ENCODE measurements at places on chromosomes 1 and 21.

DNA sequence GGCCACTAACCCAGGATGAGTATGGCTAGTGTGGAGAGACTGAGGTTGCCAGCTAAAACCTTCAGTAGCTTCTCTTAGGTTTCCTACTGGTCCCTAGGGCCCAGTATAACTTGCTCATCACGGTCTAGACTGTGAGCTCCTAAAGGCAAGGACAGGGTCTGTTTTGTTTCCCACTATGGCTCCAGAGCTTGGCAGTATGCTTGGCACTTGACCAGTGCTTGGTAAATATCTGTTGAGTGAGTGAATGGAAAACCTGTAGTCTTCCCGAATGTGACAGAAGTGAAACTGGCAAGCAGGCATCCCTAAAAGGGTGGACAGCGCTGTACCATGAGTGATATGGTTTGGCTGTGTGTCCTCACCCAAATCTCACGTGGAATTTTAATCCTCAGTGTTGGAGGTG is 13.1 kb upstream of the PARS2 start:
- DNase-seq: no peak

GRCh38 chr1:179298952-179299351 is 5.4 kb downstream of the SOAT1 start:
- no peak for DNase-seq

GRCh38 chr1:107532318-107532717 is 391.5 kb downstream of the NTNG1 start:
- peak; percentile 33 for DNase-seq

DNA sequence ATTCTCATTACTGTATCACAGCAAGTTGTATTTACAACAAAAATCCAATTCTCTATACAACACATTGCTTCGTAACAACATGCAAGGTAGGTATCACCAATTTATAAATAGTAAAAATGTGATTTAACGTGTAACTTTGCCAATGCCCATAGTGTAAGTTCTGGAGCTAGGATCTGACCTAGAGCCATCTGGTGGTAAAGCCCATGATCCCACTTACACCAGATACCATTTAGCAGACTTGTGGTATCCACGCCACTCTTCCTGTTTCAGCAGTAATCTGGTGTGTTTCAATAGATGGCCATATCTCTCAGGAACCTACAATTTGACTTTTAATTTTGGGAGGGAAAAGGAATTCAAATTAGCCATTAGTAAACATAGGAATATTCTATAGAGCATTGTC is 10.2 kb downstream of the SETSIP start:
- no peak for DNase-seq

DNA sequence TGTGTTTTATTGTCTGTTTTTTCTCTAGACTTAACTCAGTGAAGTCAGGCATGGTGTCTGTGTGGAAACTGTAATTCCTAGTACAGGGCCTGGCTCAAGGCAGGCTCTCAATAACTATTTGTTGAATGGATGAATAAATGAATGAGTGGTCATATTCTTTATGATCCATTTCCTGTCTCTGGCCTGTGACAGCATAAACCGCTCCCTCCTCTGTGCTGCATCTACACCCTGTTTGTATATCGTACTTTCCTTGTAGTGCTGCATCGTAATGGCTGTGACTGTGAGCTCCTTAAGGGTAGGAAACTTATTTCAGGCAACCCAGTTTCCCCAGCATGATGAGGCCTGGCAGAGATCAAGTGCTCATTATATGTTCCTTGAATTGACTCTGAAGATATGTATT is 337.5 kb upstream of the USP24 start:
- DNase-seq: no peak

DNA sequence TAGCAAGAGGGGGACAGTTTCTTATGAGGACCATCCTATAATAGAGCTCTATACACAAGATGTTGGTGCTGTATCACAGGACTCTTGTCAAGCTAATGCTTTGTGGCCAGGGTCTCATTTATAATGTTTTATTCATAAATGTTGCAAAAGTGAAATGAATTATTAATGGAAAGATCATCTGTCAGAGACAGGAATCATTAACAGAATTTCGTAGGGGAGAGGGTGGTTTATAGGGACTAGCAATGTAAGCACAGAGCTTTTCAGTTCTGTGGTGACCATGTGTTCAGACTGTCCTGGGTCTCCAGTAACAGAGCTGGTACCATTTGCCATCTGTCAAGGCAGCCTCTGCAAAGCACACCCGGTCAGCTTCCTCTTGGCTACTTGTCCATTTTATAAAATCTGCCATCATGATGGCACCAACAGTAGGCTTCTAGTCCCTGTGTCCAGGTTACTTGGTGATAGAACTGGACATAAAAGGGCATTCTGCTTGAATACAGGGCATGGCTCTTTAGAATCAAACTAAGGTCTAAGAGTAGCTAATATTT is 36.2 kb downstream of the LPAR3 start:
- no peak for DNase-seq

DNA sequence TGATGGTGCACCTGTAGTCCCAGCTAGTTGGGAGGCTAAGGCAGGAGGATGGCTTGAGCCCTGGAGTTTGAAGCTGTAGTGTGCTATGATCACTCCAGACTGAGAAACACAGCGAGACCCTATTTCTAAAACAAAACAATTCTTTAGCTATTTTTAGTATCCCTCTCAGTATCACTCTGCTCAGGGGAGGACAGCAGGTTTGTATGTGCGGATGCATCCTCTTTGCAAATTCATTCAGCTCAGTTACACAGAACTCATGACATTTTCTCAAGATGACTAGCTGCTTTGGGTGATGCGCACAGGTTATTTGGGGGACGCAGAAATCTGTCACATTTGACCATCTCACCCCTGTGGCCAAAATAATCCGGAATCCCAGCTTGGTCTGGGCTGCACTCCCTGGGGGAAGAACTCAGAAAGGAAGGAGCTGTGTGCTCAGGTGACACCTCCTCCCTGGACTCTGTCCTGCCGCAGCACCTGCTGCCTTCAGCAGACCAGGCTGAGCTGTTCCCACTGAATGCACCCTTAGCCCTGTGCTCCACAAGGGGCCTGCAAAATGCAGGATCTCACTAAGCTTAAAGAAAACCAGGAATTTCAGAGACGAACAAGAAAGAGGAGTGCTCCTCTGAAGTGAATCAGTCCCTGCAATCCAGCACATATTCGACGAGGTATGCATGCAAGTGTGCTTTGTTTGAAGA is 89.5 kb upstream of the PGBD5 start:
- no peak for DNase-seq

DNA sequence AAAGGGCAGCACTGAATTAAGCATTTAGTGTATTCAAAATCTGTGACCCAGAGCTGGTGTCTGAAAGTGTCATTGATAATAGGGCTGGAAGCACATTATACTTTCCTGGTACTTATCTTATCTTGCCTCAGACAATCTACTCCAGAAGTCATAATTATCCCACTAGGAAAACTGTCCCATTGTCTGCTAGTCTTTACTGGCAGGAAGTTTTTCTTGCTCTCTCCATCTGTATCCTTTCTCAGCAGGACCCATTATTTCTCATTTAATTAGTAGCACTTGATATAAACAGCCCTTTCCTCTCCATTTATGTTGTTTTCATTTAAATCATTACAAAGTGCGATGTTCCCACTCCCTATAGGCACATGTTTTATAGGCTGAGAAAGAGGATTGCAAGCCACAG is 36.5 kb upstream of the BARHL2 start:
- no peak for DNase-seq

DNA sequence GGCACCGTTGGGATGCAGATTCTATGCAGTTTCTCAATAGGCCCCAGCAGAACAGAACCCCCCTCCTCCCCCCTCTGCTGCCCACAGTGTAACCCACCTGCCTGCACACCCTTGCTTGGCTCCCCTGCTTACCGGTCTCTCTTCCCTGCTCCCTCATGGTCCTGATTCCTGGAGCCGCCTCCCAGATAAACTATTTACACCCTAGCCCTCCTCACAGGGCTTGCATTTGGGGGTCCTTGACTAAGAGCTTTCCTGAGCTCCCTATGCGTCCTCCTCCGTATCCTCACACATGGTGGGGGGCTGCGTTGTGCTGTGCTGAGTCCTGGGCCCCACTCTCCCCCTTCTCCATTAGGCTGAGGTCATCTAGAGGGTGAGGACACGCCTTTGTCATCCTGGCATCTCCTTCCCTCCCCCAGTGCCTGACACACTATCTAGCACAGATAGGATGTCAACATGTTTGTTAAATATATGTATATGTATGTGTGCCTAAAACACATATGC is 121.9 kb downstream of the GRIK3 start:
- DNase-seq: no peak

- DNase-seq: peak; percentile 73
These were observed 470.0 kb upstream of the VAMP3 start for GRCh38 chr1:7300893-7301663.

- DNase-seq: no peak
These were observed 13.4 kb upstream of the AGPAT3 start for GRCh38 chr21:43851593-43851992.

DNA sequence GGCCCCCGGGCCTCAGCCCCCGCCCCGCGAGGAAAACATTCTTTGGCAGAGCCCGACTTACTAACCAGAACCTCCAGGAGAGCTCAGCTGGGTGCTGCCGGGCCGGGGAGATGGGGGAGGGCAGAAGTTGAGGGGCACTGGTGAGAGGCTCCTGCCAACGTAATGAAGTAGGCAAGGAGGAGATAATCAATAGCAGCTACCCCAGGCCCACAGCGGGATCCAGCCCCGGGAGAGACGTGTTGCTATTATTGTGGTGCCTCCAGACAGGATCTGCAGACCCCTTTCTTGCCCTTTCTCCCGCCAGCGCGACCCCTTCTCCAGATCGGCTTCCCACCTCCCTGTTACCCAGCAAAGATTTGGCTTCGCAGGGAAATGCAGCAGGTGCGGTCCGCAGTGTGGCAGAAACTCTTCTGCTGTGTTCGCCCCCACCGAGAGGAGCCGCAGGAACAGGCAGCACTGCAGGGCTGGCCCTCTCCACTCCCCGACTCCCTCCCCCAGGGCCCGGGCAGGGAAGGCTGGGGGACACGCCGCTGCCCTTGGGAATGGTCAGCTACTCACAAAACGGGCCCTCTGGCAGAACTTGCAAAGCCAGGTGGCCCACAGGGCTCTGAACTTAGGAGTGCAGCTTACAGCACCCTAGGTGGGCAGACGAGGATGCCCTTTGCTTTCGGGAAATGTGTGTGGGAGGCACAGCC is 1.5 kb upstream of the KCNA2 start:
- DNase-seq: no peak

DNA sequence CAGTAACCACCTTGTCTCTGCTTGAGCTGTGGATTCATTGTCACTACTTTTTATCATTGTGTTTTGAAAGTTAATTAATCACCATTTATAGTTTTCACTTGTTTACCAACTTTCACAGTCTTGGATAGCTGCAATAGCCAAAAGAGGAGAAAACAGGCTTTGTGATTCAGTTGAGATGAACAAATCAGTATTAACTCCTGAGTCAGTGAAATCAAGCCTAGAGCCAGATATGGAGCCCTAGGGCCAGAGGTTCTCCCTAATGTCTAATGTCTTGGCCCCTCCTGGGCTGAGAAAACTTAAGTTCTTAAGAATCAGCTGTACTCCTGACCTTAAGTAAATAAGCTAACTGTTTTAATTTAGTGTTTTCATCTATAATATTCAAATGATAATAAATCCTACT is 228.8 kb downstream of the DNM3 start:
- DNase-seq: peak; percentile 4

DNA sequence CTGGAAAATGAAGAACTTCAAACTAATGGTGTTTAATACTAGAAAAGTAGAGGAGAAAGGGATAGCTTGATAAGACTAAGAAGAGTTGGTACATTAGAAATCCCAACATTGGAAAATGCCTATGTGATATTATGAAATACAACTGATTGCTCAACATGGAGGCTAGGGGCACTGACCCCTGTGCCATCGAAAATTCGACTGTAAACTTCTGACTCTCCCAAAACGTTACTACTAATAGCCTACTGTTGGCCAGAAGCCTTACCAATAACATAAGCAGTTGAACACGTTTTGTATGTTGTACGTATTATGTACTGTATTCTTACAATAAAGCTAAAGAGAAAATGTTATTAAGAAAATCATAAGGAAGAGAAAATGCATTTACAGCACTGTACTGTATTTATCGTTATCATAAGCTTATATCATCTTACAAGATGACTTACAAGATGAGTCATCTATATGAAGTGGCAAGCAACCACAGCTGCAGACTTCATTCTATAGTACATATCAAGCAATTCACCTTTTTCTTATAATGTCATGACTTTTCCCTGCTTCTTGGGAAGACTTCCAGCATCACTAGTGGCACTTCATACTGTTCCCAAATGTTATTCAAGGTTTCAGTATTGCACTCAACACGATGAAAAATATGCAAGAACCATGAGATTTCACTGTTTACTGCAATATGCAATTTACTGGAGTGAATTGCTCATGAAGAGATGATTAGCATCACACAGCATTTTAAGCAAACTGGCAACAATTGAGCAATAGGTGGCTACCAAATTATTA is 12.9 kb upstream of the CTSK start:
- peak; percentile 56 for DNase-seq

DNA sequence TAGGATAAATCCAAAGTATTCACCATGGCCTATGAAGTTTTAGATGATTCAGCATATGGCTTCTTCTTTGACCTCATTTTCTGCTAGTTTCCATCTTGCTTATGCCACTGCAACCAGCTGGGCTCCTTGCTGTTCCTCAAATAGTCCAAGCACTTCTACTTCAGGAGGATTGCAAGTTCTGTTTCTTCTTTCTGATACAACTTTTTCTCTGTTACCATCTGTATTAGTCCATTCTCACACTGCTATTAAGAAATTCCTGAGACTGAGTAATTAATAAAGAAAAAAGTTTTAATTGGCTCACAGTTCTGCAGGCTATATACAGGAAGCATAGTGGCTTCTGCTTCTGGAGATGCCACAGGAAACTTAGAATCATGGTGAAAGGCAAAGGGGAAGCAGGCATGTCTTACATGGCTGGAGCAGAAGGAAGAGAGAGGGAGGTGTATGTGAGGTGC is 20.3 kb downstream of the PTGS2 start:
- no peak for DNase-seq

DNA sequence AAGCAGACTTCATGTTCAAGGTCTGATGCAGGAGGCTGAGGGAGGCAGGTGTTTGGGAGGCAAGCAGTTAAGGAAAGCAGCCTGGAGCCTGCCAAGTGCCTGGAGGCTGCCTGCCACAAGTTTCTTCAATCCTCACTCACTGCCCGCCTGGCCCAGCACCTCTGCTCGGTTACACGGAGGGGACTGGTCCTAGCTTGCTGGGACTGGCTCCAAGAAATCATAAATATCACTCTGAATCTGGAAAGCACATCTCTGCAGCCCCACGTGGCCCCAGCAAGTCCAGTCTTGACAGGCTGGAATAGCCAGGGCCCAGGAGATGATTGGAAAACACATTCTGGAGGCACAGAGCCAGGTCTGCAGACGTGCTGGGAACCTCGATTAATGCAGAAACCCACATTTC is 83.9 kb downstream of the BCAR3 start:
- DNase-seq: peak; percentile 89

- no peak for DNase-seq
These were observed 238.1 kb upstream of the VAMP3 start for GRCh38 chr1:7533006-7533405.
